Stimulated activated CD4-positive, alpha-beta T cell treated with anti-CD3 and anti-CD28 coated beads, Interleukin-1b, Interleukin-23, amount 100 ng/mL, for 1 hour (primary cell): ENCODE measurements at places on chromosomes 7 and 10.

- DNase-seq: no peak
Observed at GRCh38 chr7:130648580-130648979, 20.0 kb downstream of the COPG2 start.

GRCh38 chr7:144670218-144670617 lies 165.6 kb downstream of the TPK1 start:
- DNase-seq: no peak

GRCh38 chr7:35258868-35259522 lies 5.1 kb upstream of the TBX20 start:
- no peak for DNase-seq

- DNase-seq: no peak
Observed at GRCh38 chr10:66772548-66773471, 153.0 kb upstream of the LRRTM3 start.

DNA sequence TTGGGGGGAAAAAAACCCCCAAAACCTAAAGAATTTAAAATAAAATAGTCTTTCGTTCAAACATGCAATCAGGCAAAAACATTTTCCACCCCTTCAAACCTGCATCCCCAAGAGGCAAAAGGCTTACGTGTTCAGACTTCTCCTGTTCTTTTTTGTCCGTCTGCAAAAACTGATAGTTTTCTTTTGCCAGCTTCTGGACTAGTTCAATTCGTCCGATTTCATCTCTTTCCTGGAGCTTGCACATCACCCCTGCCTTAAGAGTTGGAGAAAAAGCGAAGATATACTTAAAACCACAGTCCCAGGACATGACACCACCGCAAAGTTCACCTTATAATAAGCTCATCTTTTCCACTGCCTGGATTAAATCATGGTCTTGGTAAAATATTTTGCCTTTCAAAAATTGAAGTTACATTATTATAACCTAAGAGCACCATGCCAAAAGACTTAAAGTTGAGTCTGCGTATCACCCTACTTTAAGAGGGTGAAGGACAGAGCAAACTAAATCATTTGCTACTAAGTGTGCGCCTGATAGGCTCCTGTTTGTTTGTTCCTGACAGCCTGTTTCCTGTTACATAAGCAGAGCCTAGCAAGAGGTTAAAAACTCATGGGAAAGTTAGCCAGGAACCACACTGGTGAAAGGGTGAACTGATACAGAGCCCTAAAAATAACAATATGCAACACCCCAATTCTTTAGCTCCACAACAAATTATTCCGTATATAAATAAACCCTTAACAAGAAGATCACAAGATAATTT lies 137.0 kb downstream of the RAPGEF5 start:
- no peak for DNase-seq

DNA sequence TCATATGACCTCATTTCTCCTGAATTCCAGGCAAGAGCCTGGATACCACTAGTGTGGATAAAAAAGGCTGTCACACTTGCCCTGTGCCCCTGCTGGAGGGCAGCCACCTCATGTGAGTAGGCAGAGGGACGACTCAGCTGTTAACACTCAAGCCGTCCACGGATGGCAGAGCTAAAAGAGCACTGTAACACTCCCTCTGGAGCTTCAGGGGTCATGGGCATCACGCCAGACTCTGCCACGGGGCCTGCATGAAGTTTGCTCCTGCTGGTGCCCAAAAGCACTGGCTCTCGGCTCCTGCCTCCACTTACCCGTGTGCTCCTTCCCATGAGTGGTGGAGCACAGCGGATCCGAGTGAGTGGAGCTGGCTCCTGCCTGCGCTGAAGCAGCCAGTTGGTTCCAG lies 919.8 kb upstream of the C7orf33 start:
- no peak for DNase-seq

DNA sequence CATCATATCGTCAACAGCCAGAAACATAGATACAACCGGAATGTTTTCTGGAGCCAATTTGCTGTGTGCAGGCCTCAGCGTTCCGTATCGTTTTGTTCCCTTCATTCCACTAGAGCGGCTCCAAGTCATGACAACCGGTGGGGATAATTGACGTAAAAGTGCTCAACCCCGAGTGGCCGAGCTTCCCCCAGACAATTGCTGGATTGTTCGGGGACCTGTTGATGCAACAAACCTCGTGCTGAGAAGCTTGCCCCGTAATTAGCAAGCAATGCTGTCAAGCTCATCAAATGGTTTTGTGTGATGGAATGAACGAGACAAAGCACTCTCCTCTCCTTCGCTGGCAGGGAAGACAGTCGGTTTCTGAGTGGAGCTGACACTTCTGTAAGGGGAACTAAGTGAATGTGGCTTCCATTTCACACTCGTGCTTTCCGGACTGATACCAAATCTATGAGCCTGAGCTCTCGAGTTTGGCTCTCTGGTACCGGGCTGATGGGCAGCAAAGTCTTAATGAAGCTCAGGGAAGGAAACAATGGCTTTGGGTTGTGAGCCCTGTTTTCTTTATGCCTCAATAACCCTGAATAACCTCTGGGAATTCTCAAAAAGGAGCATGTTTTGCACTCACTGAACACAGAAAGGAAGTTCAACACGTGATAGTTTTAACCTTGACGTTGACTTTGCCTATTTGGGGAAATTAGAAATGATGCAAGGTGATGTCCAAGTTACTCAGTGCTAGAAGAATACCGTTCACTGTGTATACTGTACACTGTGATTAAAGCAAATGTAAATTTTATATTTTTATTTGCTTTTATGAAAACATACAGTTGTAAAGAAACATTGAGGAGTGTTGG lies 220.5 kb downstream of the BAMBI start:
- DNase-seq: no peak

GRCh38 chr10:107164992-107165391 lies 486 bp upstream of the SORCS1 start:
- DNase-seq: no peak

DNA sequence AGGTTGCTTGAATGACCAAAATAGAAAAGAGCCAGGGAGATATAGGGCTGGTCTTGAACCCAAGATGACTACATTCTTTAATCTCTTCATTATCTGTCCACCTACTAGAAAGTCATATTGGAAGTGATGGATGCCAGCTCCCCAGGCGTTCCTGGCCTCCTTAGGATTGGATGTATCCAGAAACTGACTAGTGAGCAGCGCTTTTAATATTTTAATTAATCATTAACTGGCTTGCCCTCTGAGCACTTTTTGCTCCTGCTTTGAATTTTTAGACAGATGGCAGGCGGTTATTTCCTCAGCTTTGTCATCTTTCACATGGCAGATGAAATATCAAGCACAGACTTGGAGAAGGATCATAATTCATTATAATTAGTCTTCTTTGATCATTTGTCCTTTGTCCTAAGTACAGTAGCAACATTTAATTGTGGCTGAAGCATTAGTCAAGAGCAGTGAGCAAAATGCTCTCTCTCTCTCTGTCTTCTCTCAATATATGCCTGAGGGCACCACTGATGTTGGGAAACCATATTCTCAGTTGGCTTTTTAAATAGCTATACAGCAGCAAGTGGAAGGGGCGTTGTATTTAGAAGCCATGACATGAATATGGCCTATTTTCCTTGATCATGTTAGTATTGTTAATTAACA lies 588.0 kb downstream of the NRG3 start:
- no peak for DNase-seq

DNA sequence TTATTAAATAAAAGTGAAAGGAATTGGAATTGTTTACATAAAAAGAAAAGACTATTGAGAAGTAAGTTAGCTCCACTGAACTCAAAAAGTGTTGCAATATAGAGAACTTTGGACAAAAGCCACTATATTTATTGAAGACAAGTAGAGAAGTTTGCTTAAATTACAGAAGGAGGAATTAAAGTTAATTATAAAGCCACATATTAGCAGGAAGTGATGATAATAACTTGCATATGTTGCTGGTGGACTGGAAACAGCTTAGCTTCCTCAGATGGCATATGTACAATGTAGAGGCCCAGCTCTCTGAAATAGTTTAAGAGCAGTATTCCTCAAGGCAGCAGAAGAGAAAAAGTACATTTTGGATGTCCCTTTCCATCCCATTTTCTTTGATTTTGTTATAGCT lies 400.7 kb downstream of the GATA3 start:
- DNase-seq: no peak

- no peak for DNase-seq
Observed at GRCh38 chr10:87966459-87966858, 103.0 kb downstream of the PTEN start.

DNA sequence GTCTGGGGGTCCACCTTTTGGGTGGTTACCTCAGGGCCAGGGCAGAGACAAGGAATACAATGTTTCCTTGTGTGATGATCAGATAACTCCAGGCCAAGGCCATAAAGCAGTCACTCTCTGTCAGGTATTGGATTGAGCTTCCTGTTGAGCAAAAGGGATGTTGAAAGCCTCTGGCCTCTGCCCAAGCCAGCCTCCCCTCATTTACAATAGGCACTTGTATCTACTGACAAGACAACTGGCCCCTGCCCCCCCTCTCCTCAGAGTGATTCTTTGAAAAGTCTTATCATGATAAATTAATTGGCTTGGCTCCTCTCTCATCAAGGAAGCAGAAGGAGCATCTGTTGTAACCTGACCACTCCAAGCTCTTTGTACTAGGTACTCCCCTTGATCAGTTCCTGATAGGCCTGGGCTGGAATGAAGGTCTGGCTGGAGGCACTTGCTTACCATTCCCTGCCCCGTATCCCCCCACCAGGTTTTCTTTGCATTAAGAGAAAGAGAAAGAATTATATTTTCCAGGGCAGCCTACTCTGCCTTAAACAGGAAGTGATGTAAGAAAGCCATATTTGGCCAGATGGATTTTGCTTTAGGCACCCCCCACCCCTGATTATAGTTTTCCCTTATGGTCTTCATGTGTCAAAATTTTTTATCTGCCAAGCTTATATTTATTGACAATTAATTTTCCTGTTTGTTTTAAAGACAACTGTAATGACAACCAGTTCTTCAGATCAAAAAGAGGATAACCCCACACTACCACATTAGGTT lies 42.1 kb upstream of the HPS1 start:
- no peak for DNase-seq

- no peak for DNase-seq
Observed at GRCh38 chr10:114911801-114912469, 26.1 kb upstream of the TRUB1 start.

DNA sequence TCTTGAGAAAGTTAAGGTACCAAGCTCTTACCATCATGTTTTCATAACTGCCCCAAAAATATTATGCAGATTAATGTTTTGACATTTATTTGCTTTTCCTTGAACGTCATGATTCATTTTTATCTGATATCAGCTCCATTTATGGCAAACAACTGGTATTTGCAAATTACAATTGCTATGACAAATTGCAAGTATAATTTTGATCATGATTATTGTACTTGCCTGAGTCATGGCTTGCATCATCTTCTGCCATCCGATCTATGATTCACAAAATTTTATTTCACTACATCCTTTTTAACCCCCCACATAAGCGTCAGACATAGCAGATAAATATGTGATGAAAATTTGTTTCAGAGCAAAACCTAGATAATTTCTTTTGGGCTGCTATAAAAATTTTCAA lies 155.0 kb downstream of the STK31 start:
- no peak for DNase-seq

DNA sequence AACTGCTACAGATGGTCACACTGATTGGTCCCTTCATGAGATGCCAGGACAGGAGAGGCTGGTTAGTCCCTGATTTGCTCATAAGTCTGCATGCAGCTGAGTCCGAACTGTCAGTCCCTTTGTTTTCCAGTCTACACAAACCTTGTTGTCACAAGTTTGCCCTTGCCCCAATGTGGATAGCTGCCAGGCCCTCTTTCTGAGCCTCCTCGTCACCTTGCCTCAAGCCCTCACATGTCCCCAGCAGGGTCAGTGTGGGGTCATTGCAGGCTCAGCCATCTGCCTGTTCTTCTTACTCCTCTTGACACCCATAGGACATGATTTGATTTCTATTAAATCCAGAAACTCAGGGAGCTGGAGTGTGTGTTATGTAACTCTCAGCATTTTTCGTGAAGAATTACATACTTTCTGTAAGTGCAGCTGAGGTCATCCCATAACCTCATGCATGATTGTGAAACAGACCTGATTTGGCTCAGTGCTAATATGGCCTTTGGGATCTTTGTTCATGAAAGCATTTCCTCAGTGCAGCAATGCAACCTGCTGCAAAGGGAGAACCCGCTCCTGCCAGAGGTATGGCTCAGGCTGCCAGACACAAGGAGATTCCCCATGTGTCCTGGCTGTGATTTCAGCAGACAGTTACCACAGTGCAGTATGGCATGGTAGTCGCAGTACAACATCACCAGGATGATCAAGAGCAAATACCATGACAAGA lies 70.0 kb upstream of the ZMIZ2 start:
- no peak for DNase-seq

DNA sequence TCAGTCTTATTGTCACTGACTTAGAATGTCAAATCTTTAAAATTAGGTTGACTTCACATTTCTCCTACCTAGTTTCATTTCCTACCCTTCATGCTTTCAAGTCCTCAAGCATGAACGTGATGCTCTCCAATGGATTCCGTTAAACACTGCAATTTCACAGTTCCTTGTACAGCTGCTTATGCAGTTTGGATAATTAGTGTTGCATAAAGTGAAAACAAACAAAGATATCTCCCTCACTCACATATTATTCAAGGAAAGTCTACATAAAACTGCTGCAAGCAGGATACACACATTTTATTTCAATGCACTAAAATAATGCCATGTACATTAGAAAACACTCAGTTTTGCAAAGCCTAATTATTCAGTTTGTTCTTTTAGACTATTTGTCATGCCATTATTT lies 214.0 kb downstream of the CRPPA start:
- no peak for DNase-seq

- DNase-seq: no peak
Observed at GRCh38 chr10:4590807-4591206, 235.2 kb upstream of the AKR1E2 start.

GRCh38 chr7:50793120-50793946 lies 10.6 kb upstream of the GRB10 start:
- DNase-seq: no peak

DNA sequence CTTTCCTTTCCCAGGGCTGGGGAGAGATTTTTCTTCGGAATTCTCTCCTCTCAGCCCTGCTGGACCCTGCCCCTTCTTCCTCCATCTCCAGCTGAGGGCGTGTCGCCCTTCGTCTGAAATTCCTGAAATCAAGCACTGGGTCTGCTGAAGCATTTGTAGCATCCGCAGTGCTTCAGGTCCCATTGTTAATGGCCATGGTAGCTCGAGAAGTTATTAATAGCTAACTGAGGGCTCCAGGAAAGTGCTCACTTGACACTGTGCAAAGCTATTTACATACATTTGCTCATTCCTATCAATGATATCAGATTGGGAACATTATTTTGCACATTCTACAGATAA lies 515 bp downstream of the FAM149B1 start:
- no peak for DNase-seq
